H4 (cell line): ENCODE measurements at places on chromosomes 3 and 15.

DNA sequence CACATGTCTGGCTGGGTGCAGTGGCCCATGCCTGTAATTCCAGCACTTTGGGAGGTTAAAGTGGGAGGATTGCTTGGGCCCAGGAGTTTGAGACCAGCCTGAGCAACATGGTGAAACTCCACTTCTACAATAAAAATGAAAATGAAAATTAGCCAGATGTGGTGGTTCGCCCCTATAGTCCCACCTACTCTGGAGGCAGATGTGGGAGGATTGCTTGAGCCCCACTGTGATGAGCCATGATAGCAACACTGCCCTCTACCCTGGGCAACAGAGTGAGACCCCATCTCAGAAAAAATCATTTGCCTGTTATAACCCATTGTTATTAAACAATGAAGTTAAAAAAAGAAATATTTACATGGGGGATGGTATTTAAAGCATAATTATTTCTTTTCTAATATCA is 240.1 kb upstream of the ZPLD1 start:
- DNase-seq, result no peak

DNA sequence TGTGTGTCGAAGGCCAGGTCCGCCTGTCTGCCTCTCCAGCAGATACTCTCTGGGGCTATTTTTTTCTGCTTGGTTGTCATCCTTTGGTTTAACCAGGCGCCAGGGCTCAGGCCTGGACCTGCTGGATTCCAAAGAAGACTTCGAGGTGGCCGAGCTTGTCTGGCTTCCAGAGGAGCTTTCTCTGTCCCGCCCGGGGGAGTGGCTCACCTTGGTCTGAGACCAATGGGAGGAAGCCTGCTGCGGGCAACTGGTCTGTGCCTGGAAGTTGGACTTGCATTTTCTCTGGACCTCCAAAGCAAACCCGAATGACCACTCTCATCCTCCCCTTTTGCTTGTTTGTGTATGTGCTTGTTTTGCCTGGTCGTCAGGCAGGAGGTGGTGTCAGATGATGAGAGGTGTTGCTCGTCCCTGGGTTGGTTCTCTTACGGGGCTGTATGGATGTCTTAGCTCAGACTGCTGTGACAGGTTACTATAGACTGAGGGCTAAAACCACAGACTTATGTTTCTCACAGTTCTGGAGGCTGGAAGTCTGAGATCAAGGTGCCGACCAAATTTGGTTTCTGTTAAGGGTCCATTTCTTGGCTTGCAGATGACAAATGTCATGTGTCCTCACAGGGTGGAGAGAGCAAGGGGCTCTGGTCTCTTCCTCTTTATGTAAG is 19.3 kb downstream of the IGF1R start:
- no peak for DNase-seq

DNA sequence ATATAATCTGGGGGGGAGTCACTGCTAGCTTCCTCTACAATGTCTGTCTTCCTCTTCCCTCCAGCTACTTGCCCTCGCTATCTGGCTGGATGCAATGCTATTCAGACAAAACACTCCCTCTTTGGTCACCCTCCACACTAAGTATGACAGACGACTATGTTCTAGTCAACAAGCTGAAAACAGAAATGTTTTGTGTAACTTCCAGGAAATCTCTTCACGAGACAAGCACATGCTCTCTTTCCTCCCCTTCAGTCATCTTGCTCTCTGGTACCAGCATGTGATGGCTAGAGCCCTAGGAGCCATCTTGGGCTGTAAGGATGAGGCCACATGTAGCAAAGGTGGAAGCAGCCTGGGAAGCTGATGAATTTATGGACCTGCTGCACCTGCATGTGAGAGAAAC is 151.3 kb downstream of the ARRDC4 start:
- DNase-seq, result no peak

DNA sequence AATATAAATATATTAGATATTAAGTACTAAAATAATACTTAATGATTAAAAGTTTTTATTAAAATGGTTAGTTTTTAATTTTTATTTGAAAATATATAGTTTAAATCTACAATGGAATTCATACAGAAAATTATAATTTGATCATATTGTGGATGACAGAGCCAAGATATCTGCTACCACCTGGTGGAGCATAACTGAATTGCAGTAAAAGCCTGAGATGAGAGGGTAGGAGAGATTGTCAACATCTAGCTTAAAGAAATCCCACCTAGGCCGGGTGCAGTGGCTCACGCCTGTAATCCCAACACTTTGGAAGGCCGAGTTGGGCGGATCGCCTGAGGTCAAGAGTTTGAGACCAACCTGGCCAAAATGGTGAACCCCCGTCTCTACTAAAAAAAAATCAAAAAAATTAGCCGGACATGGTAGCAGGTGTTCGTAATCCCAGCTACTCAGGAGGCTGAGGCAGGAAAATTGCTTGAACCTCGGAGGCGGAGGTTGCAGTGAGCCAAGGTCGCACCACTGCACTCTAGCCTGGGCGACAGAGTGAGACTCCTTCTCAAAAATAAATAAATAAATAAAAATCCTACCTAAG is 25.1 kb upstream of the CSTA start:
- DNase-seq, result no peak

GRCh38 chr3:190514413-190515153 is 698 bp downstream of the IL1RAP start:
- peak; percentile 31 for DNase-seq

- no peak for DNase-seq
Observed at GRCh38 chr3:99751649-99752048, 66.0 kb upstream of the CMSS1 start.
